WTC11 (cell line): ENCODE measurements at places on chromosomes 5 and 9. TPM values are rescaled to one million over a fixed set of nuclear protein-coding genes. Genes with fewer than 3 reads are reported as not detected.
A peak's percentile ranks its signal among the peaks of the same experiment; 100 is the strongest.

DNA sequence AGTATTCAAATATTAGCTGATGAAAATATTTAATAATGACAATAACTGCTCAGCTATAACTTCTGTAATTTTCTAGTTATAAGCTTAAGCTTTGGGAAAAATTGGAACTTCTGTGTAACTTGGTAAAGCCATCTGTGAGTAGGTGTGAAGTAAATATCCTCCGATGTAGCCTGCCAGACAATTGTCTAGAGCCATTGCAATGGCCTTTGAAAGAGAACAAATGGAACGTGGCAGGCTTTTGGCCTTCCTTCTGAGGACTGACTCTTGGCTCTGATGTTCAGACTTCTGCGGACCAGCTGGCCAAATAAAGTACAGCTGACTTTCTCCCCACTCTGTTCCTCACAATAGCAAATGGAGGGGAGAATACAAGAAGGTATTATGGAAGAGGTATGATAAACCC, 203.4 kb upstream of the NMUR2 start:
- no peak for DNase-seq

- no peak for DNase-seq
These were observed 43.8 kb upstream of the CER1 start for GRCh38 chr9:14766299-14766698.

- no peak for DNase-seq
These were observed 95.3 kb downstream of the PRRT1B start for GRCh38 chr9:131640438-131641137.

DNA sequence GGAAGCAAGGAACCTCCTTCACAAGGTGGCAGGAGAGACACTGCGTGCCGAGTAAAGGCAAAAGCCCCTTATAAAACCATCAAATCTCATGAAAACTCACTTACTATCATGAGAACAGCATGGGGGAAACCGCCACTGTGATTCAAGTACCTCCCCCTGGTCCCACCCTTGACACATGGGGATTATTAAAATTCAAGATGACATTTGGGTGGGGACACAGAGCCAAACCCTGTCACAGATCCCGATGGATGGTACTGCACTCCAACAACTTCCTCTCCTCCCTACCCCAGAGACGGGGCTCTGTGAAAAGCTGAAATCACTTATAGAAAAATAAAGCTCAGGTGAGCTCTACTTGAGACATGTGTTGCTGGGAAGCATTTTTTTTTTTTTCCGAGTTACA, 10.3 kb upstream of the ADCY2 start:
- DNase-seq: no peak

DNA sequence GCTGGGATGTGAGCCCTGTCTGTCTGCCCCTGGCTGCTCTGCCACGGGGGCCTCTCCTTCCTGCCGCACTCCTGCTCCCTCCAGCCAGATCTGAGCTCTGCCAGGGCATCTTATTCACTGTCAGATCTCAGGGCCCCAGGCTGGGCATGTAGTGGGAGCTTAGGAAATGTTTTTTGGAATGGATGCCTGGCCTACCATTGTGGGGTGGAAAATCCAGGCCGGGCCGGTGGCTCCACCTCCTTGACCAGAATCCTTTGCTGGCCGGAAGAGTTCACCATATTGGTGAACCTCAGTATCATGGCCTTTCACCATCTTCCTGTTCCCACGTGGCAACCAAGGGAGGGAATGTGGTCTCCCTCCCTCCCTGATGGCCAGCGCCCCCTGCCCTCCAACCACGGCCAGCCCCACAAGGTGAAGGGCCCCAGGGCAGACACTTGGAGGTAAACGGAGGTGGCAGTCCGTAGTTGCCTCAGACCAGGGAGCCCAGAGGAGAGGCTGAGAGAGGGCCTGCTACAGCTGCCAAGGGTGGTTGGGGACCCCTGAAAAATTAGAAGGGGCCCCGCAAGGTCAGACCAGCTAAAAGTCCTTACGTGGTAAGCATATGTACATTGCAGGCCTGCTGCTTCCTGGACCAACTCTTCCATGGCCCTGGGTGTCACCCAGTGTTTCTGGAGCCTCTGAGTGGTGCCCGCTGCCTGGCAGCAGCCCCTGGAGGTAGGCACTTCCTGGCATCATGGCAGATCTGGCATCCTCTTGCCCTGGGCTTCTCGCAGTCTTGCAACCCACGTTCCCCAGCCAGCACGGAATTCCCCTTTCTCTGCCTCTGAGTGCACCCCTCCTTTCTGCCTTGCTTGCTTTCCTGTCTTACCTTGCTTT, 153.3 kb downstream of the RGS3 start:
- DNase-seq: no peak

GRCh38 chr9:127972236-127972871, 8.4 kb downstream of the EEIG1 start:
- DNase-seq: no peak

DNA sequence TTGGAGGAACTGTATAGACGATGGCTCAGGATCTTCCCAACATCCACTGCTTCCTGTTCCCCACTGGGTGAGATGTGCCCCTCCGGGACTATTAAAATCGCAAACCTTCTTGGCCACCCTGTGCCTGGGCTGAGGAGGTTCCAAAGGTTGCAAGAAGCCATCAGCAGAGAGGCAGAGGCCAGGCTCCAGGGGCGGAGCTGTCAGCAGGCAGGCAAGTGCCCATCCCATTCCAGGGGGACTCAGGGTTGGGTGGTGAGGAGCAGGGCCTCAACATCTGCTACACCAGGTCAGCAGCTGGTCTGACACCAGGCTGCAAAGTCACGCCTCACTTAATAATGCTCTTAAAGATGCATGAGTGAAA, 2.2 kb downstream of the BTNL3 start:
- DNase-seq: no peak

DNA sequence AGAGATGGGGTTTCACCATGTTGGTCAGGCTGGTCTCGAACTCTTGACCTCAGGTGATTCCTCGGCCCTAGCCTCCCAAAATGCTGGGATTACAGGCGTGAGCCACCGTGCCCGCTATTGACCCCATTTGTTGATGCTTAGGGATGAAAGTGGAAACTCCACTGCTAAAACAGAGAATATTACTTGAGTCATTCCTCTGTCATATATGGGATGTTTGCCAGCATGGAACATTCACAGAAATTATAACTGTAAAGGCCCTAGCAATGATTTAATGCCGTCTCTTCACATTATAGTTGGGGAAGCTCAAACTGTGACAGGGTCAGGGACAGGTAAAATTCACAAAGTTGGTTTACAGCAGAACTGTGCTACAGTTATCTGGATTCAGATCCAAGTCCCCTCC, 94.5 kb downstream of the TMC1 start:
- no peak for DNase-seq

DNA sequence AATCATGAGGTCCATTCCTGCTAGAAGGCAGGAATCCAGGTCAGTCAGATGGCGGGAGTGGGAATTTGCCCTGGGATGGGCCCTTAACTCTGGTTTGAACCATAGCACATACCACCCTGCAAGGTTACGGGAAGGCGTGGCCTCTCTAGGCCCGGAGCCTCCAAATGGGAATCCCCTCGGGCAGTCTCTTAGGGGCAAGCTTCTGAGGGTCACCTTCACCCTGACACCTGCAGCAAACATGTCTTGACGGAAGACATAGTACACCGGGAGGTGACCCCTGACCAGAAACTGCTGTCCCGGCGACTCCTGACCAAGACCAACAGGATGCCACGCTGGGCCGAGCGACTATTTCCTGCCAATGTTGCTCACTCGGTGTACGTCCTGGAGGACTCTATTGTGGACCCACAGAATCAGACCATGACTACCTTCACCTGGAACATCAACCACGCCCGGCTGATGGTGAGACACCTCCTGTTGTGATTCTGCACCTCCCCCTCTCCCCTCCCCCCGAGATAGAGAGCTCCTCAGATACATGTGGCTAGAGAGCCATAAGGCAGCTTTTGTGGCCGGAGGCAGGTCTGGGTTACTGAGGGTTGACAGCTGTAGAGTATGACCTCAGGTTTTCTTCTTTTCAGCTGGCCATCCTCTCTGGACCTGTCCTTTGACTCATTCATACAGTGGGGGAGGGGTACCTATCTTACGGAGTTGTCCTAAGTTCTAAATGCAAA, 957 bp downstream of the PRELID1 start:
- DNase-seq: no peak

DNA sequence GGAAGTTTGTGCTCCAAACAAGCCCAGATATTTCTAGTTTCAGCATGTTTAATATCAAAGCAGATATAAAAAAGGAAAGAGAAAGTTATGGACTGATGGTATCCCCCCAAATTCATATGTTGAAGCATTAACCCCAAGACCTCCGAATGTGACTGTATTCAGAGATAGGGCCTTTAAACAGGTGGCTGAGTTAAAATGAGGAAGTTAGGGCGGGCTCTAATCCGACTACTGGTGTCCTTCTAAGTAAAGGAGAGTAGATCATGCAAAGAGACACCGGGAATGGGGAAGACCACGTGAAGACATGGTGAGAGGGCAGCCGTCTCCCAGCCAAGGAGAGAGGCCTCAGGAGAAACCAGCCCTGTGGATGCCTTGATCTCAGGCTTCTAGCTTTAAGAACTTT, 324.1 kb upstream of the KIF2A start:
- no peak for DNase-seq

GRCh38 chr5:61397238-61397637, 65.2 kb downstream of the ZSWIM6 start:
- DNase-seq: no peak

DNA sequence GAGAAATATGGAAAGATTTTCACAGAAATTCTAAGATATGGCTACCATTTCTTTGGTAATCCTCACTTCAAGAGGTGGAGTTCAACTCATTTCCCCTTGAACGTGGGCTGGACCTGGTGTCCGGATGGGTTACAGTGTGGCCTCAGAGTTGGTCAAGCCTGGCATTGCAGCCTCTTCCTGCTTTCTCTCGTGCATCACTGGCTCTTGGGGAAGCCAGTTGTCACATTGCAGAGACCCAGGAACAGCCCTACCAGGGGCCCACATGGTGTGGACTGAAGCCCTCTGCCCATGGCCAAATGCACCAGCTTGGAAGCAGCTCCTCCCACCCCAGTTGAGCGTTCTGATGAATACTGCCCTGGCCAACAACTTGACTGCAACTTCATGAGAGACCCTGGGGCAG, 47.7 kb upstream of the FCN1 start:
- DNase-seq: no peak

GRCh38 chr9:120801441-120801840, 8.2 kb upstream of the FBXW2 start:
- no peak for DNase-seq

DNA sequence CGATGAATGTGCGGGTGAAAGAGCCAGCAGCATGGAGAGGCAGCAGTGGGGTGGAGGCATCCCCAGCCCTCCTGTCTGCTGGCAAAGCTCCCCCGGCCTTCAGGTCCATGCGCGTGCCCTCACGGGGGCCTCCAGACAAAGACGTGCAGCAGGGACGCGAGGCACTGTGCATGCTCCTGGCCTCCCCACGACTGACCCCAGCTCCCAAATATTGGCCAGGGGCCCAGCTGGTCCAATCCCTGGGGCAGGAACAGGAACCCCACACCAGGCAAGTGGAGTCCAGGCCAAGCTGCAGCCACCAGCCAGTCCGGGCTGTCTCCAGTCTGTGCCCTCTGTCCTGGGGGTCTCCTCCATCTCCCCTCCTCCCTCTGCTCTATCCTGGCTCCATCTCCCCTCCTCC, 33.5 kb upstream of the LRRC14B start:
- no peak for DNase-seq

GRCh38 chr9:81981883-81982282, 6.7 kb upstream of the SPATA31D1 start:
- no peak for DNase-seq

- DNase-seq: no peak
These were observed 46.6 kb downstream of the ARHGAP26 start for GRCh38 chr5:142816531-142817430.

- peak; percentile 42 for DNase-seq
These were observed 126.6 kb downstream of the NSG2 start for GRCh38 chr5:174172152-174172551.

GRCh38 chr5:16536818-16537217, 71.2 kb upstream of the ZNF622 start:
- DNase-seq: no peak

- no peak for DNase-seq
These were observed 8.1 kb downstream of the CCDC187 start for GRCh38 chr9:136295542-136296433.

GRCh38 chr5:150106674-150107426, 20.5 kb upstream of the CSF1R start:
- DNase-seq: no peak

Gene SLIT3
- total RNA-seq: 1.9 to 2.7 TPM (median 2.3 TPM) in 3 replicates

Gene SLC25A2
- 0.24 TPM in 1 of 3 replicates, not detected in the others for total RNA-seq

Gene FOXD4L3
- not detected in 3 replicates for total RNA-seq

Gene SPINK13
- total RNA-seq: 0.17 TPM in 1 of 3 replicates, not detected in the others

Gene BTNL8
- total RNA-seq: 0.48 to 0.96 TPM (median 0.85 TPM) in 3 replicates

Gene PPP2R2B
- total RNA-seq: 12.7 to 20.3 TPM (median 13.2 TPM) in 3 replicates

Gene IL5
- total RNA-seq: not detected in 3 replicates
